ENCODE measurements at places on chromosomes 3 and 15.

GRCh38 chr15:87680208-87680607 lies 576.3 kb downstream of the NTRK3 start:
- DNase-seq = no peak

DNA sequence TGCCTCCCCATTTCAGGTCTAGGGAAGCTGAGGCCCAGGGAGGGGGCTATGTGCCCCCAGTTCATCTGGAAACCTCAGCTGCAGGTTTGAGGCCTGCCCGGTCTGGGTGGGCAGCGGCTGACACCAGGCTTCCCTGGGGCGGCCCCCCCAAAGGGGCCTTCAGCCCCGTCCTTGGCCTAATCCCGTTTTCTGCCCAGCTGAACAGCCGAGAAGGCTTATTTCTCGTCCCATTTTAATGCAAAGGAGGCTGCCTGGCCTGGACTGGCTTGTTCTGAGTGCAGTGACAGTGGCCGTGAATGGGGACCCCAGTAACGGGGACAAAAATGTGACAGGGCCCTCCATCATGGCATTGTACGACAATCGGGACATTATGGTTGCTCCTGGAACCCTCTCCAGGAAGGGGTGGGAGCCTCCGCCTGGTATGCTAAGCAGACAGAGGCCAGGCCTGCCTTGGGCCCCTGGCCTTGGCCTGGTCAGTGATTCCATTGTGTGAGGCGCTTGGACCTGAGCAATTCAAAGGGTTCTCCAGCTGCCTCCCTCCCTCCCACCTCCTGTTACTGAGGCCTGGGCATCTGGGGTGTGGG lies 93.9 kb downstream of the WNT7A start:
- DNase-seq = no peak

GRCh38 chr3:18866899-18867298 lies 281.4 kb upstream of the KCNH8 start:
- no peak for DNase-seq

DNA sequence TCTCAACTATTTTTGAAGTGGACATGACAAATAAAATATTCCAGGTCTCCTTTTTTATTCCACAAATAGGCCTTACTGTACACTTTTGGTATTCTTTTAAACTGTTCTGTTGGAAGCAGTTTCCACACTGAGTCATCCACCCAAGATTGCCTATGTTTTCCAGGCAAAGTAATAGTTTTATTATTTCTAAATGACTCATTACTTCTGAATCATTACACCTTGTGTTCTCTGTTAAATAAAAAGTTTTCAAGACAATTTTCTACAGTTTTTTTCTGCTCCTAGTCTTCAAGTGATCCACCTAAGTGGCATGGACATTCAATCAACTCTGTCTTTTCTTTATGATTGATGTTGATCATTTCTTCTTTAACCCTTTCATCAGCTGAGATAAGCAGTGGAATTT lies 26.5 kb downstream of the PPP2R3A start:
- no peak for DNase-seq

- DNase-seq = no peak
Observed at GRCh38 chr15:52163321-52164190, 27.6 kb downstream of the GNB5 start.

- DNase-seq = no peak
Observed at GRCh38 chr3:71831599-71831998, 46.7 kb upstream of the PROK2 start.

- no peak for DNase-seq
Observed at GRCh38 chr3:99920481-99921376, 103.1 kb downstream of the CMSS1 start.

DNA sequence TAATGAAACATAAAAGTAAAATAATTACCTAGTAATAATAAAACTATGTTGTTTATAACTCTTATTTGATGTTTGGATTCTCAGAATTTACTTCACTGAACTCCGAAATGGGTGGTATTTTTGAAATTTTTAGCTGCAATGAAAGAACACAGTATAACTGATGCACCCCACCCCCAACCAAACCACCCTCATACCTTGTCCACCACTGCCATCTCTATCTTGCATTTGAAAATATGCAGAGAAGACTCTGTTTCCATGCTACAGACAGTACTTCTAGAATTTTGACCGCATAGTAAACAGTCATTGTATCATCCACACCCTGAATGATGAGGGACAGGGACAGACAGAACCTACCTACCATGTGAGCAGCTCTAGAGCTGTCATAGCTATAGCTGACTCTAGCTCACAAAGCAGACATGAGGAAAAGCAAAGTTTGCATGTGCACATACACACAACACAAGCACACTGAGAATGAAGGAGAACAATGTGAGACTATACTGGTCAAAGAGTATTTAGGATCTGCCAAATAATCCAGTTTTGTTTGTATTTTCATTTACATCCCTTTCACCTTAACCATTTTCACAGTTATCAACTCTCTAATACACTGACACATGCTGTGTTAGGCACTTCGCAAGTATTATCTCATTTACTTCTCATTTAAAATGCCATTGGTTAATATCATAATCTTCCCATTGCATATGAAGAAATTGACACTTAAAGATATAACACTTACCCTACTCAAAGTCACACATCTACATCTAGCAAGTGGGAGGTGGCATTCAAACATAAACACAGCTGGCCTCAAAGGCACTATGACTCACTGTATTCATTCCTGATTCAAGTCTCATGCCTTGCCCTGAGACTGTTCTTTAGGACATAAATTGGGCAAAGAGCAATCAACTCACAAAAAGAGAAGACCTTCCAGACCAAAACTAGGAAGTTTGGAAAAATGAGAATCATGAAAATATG lies 1014.7 kb upstream of the CFAP20DC start:
- no peak for DNase-seq

- no peak for DNase-seq
Observed at GRCh38 chr3:63961891-63962290, 49.7 kb upstream of the SCAANT1 start.

DNA sequence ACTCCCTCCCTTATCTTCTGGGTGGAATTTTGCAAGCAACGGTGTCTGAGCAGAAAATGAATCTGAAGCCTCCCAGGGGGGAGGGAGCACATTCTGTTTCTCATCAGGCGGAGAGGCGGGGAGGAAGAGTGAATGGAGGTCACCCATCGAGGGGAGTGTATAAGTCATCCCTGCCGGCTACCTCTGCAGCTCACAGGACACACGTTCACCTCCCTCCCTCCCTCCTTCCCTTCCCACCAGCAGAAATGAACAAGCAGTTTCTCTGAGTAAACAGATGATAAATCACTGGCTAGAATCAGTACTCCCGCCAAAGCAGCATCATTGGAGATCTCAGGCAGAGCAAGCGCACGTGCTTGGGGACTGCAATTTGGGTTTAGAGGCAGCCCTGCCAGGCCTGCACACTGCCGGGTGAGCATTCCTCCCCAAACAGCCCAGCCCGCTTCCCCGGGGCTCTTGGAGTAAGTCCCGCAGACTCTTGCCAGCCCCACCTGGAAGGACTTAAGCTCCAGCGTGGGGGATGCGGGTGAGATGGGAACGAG lies 38.3 kb downstream of the CPN2 start:
- DNase-seq = no peak

DNA sequence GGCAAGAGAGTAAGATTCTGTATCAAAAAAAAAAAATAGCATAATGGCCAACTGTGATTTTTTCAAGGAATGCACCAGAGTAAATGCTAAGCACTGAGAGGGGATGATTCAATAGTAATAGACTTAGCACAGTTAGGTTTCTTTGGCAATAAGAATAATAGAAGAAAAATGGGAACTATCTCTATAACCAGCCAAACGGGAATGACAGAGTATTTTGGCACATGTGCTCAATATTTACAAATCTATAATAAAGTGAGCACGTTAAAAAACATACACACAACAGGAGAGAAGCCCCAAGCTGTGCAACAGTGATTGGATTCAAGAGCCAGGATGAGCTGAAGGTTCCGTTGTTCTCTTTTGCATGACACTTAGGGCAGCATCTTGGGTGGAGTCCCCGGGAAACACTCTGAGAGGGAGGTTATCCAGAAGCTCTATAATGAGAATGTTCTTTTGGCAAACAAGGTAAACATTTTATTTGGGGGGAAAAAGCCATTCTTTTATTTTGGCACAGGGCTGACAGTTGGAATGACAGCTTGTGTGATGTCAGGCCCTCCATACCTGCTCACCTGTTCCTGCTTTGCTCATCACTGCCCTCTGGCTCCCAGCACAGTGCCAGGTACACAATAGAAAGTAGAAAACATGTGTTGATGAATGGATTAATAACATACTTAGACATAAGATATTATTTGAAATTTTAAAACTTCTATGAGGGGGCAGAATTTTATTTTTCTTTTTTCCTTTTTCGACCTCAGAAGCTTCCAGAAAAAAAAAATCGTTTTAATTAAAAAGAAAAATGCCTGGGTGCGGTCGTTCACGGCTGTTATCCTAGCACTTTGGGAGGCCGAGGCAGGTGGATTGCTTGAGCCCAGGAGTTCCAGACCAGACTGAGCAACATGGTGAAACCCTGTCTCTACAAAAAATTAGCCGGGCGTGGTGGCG lies 44.0 kb upstream of the MUC4 start:
- DNase-seq = no peak

GRCh38 chr15:77630956-77631744 lies 1.6 kb downstream of the LINGO1 start:
- no peak for DNase-seq

DNA sequence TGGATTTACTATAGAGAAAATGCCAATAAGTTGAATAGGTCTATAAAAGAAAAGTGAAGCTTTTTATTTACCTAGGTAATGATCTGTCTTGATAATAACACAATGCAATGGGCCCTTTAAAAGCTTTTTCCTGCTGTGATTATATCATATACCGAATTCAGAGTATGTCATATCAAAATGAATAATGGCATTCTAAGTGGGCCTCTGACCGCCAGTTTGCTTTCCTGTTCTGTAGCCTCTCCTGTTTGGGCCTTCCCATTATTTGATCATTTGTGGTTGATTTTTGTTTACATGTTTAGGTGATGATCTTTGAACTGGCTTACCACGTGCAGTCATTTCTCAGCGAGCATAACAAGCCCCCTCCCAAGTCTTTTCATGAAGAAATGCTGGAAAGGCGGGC lies 14.9 kb downstream of the EIF2AK4 start:
- no peak for DNase-seq

DNA sequence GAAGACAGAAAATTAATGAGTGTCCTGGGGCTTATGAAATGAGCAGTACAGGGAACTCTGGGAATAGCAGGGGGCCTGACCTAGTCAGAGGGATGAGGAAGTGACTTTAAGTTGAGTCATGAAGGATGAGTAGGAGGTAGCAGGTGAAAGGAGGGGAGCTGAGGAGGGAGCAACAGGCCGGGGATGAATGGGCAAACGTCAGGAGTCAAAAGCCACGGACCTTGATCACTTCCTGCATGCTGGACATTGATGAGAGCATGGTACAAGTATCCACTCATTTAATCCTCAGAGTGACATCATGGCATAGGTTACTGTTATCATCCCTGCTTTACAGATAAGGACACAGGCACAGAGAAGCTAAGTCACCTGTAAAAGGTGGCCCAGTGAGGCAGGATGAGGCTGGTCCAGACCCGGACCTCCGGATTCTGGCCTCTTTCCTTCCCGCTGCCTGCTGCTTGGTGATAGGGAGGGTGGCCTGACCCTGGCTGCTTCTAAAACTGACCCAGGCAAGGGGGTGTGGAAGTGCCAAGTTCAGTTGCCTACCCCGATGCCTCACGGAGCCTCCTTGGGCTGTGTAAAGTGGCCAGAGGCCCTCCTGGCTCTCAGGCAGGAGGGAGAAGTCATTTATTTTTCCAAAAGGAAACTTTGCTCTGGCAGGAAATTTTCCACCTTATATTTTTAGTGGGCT lies 7.6 kb downstream of the CORO2B start:
- no peak for DNase-seq

- DNase-seq = no peak
Observed at GRCh38 chr3:140629357-140630137, 48.3 kb upstream of the TRIM42 start.

GRCh38 chr3:126159476-126159875 lies 20.9 kb downstream of the ALDH1L1 start:
- no peak for DNase-seq

DNA sequence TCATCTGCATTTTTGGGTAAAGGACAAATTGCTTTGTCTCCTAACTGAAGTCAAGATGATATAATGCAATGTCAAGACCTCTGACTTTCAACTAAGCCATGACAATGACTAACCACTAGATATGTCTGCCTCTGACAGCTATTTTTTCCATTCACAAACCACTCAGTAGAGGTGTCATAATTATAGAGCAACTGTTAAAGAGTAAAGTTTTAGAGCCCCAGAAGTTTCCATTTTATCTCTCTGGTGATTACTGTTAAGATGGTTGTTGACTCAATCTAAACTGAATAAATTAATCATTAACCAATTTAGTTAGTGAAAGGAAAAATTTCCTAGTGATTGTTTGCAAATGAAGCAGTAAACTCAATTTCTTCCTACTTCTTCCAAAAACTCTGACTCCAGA lies 779.9 kb downstream of the GRM7 start:
- DNase-seq = no peak

GRCh38 chr15:23628612-23629233 lies 18.9 kb downstream of the MAGEL2 start:
- no peak for DNase-seq

GRCh38 chr3:178172121-178172520 lies 364.1 kb upstream of the KCNMB2 start:
- no peak for DNase-seq

- DNase-seq = no peak
Observed at GRCh38 chr15:62190274-62190673, 25.2 kb upstream of the C2CD4B start.

DNA sequence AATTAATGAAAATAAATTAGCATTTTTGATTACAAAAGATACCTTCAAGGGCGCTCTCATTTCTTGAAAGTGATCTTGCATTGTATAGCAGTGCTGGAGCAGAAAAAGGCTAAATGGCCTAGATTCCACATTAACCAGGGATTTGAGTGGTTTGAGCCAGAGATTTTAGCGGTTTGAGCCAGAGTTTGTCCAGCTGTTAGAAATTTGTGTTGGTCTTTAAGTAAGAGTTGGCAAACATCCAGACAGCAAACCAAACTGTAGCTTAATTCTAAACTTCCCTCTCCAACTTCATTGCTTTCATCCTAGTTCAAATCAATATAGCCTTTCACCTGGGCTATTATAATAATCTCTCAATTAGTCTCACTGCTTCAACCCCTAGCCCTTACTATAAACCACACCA lies 351.7 kb downstream of the IGSF11 start:
- DNase-seq = no peak

- no peak for DNase-seq
Observed at GRCh38 chr3:179068779-179069530, 2.7 kb downstream of the ZMAT3 start.

GRCh38 chr3:121835465-121835801 lies 424 bp downstream of the EAF2 start:
- DNase-seq = no peak

GRCh38 chr3:74001436-74001835 lies 376.7 kb upstream of the PDZRN3 start:
- no peak for DNase-seq

- DNase-seq = no peak
Observed at GRCh38 chr3:115239717-115240116, 92.6 kb upstream of the ZBTB20 start.
